ENCODE measurements at places on chromosomes 16 and 17.

DNA sequence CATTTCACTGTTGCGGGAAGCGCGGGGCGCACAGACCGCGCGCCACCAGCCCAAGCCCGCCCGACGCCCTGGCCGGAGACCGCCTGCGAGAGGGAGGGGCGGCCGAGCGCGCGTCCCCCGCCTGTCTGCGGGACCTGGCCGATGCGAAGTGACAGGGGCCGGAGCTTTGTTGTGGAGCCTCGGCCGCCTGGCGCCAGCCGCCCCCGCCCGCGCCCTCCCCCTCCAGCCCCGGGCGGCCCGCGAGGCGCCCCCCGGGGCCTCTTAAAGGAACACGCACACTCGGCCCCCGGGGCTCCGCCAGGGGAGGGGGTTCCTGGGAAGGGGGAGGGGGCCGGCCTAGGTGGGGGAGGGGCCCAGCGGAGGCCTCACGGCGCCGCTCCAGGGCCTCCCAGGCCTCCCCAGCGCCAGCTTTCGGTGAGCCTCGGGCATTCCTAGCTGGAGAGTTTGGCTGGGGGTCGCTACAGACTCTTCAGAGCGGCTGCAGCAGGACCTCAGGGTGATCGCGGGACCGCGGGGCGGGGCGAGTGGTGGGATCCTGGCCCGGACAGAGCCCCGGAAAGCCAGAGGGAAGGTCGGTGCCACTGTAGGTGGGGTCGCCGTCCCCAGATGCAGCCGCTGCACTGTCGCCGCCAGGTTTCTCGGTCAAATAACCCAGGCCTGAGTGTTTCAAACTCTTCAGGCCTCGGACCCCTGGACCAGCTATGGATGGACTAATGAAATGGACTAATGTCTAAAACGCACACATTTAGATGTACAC, 2.4 kb upstream of the TBX2 start:
- no peak for DNase-seq

- DNase-seq: no peak
These were observed 54.0 kb downstream of the PGS1 start for GRCh38 chr17:78432226-78433012.

DNA sequence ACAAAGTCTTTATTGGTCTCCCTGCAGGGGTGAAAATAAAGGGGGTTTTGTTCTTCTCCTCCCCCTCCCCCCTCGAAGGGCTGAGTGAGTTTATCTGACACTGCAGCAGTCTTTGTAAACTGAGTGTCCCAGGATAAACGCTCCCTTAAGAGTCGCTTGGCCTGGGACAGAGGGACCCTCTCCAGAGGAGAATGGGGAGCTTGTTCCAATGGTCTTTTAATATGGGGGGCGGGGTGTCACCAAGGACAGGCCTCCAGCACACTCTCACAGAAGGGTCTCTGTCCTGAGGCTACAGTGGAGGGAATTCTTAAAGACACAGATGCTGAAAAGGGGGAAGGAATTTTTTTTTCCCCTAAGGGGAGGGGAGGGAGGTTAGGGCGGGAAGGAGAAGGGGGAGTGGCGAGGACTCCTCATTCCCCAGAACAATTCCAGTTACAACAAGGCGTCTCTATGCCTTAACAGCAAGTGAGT, 455.5 kb downstream of the SOX9 start:
- DNase-seq: no peak

GRCh38 chr17:40194821-40195220, 17.6 kb downstream of the RAPGEFL1 start:
- DNase-seq: no peak

GRCh38 chr16:73714976-73715375, 581.6 kb upstream of the PSMD7 start:
- no peak for DNase-seq

GRCh38 chr16:87854907-87855683, 14.2 kb downstream of the SLC7A5 start:
- no peak for DNase-seq

DNA sequence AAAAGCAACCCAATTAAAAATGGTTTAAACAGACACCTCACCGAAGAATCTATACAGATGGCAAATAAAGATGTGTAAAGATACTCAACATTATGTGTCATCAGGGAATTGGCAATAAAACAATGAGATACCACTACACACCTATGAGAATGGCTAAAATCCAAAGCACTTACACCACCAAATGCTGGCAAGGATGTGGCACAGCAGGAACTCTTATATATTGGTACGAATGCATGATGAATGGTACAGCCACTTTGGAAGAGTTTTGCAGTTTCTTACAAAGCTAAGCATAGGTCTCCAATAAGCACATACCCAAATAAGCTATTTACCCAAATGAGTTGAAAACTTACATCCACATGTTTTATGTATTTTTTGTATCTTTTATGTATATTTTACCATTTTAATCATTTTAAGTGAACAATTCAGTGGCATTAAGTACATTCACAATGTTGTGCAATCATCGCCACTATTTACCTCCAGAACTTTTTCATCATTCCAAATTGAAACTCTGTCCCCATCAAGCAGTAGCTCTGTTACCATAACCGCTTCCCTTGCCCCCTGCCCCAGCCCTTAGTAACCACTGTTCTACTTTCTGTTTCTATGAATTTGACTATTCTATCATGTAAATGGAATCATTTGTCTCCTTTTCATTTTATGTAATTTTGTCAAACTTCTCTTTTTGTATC, 6.7 kb upstream of the ALDH3A2 start:
- DNase-seq: no peak

- DNase-seq: no peak
These were observed 49.9 kb upstream of the DNAH9 start for GRCh38 chr17:11548398-11548797.

- DNase-seq: no peak
These were observed 368.0 kb upstream of the RBFOX1 start for GRCh38 chr16:6964679-6965078.

DNA sequence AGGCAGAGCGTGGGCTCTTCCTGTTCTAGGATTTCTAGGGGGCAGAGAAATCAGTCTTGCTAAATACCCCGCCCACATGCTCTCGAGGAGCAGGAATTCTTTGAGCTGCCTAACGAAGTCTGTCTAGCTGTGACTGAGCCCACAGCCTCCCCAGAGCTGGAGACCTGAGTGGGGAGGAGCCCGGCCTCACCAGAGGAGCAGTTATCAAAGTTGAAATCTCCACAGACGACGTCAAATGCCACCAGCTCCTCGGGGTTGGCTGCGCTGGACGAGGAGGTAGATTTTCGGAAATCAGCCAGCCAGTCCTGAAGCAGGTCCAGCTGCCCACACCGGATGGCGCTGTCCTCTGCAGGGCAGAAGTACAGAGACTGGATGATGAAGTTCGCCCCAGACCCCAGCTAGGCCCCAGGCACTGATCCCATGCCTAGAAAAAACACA, 53.8 kb downstream of the PRMT7 start:
- no peak for DNase-seq

DNA sequence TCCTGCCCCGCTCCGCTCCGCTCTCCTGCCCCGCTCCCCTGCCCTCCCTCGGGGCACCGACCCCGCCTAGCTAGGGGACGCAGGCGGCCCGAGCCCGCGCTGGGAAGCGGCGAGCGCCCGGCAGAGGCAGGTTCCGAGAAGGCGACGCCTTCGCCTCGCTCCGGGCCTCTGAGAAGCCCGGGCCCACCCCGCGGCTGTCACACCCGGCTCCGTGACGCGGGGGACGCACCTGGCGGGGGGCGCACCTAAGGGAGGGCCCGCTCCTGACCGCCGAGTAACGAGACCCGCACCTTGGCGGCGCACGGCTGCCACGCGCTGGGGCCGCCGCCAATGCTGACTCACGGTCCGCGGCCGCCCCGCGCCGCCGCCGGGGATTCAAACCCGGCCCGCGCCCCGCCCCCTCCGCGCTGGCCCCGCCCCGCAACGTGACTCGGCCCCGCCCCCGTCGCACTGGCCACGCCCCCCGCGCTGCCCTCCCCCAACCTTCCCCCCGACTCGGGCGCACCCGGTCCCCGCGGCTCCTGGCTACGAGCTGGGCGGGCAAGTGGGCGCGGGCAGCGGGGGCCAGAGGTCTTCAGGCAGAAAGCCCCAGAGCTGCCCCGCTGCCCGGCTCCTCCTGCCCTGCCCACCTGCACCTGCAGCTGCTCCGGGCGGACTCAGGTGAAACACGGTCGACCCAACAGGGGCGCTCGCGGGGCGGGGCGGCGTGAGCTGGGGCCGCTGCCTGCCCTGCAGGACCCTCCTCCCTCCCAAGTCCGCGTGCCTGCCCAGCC, 27.8 kb downstream of the GNPTG start:
- no peak for DNase-seq

DNA sequence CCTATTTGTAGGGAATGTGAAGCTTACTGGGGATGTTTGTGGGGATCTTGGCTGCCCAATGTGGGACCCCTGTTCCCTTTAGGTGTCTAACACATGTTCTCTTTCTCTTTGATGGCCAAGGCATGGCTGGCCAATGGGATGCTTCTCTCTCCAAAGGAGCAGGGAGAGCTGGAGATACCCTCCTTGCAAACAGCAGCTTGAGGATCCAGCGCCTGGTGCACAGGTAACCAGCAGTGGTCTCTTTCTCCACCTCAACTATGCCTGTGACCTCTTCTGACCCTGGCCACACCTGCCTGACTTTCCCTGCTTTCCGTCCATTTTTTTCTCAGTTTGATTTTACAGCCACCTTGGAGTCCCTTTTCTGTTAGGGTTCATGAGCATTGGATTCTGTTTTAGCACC, 16.8 kb upstream of the NKD1 start:
- DNase-seq: no peak

DNA sequence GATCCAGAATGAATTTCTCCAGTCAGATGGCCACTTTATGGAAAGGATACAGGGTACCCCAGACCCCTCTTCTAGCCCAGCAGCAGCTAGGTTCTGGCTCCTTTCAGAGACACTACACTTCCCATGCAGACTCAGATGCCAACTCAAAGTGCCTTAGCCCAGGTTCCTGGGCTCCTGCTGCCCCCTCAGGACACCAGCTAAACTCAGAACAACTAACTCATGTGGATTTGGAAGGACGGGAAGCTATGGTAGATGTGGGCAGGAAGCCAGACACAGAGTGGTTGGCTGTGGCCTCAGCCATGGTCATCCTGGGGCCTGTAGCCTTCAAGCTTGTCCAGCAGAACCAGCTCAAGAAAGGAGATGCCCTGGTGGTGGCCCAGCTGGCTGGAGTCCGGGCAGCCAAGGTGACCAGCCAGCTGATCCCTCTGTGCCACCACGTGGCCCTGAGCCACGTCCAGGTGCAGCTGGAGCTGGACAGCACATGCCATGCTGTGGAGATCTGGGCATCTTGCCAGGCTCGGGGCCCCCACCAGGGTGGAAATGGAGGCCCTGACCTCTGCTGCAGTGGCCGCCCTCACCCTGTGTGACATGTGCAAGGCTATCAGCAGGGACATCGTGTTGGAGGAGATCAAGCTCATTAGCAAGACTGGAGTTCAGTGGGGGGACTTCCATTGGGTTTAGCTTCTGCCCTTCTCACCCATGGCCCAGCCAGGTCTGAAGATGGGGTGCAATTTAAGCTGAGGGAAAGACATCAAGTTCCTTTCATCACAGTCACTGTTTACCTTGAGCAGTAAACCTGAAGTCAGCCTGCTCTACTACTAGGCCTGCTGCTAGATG, 111.8 kb downstream of the N4BP1 start:
- DNase-seq: no peak

DNA sequence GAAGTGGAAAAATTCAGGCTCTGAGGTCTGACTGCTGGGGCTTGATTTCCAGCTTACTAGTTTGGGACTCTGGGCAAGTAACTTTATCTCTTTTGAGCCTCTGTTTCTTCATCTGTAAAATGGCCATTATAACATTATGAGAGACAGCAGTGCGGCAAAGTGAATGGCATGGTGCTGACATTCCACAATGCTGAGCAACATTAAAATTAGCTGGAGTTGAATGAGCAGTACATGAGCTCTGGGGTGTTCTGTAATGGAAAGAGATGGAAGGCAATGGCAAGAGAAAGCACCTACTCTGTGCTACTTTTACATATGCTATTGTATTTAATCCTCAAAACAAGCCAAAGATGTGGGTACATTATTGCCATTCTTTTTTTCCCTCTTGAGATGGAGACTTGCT, 535.7 kb upstream of the CDH11 start:
- no peak for DNase-seq

DNA sequence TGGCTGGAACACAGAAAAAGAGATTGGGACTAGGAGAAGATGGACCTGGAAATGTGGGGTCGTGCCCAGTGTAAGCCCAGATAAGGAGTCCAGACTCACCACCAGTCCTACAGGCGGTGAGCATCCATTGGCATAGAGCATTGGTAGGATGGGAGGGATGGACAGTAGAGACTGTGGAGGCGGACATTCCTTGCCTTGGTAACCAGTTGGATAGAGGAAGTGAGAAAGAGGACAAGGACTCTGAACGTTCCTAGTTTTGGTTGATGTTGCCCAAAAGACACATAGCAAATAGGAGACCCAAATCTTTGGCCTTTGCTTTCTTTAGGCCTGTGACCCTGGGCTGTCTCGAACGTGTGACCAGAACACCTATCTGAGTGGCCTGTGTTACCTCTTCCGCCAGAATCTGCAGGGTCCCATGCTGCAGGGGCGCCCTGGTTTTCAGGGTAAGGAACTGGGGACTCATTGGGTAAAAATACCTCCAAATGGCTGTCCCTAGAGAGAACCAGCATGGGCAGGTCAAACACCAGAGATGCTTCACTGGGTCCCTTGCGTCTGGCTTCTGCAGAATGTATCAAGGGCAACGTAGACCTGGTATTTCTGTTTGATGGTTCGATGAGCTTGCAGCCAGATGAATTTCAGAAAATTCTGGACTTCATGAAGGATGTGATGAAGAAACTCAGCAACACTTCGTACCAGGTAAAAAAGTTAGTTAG, 6.4 kb downstream of the ITGAL start:
- DNase-seq: no peak

DNA sequence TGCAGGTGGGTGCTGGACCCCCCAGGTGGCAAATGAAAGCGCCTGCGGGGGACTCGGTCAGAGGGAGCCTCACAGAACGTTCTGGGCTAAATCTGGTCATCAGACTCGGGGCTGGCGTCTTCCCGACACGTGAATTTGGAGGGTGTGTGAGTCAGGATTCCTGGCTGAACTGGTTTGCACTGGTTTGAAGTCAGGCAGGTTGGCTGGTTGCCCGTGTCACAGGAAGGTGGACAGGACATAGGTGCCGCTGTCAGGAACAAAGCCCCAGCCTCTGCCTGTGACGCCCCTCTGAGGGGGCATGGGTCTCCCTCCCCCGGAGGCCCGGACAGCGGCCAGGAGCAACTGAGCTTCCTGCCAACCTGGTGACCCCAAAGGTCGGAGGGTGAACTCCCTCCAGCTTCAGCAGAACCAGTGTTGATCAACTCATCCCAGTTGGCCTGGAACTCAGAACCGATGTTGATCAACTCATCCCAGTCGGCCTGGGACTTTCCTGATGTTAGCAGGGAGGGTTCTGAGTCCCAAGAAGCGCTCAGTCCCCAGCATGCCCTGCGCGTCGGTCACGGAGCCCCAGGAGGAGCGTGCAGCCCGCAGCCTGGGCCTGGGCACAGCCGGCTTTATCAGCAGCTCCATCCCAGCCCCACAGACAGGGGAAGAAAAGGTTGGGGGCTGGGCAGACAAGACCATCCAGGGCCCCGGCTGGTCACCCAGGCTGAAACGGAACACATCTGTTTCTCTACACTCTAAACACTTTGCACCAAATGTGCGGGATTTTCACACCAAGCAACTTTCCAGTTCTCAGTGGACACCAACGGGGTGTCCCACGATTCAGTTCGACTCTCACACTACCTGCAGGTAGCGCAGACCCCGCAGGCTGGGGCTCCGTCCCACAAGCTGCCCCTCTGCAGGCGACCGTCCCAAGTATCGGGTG, 14.4 kb upstream of the METRNL start:
- DNase-seq: no peak

All from right renal cortex interstitium (tissue), 3 donors.